ENCODE measurements at places on chromosomes 16 and 17.

DNA sequence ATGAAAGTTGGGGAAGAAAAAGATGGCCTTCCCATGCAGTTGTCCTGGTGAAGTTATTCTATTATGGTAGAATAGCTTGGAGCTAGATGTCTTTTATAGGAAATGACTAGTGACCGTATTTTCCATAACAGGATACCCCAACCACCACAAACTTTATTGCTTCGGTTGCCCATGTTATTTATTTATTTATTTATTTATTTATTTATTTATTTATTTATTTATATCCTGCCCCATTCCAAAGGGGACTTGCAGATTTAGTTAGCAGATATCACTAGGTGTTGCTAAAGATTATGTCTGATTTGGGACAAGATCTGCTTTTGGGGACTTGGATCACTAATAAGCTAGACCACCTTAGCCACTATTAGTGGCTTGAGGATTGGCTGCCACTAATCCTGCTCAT lies 68.3 kb downstream of the ARHGAP44 start:
- no peak for DNase-seq

DNA sequence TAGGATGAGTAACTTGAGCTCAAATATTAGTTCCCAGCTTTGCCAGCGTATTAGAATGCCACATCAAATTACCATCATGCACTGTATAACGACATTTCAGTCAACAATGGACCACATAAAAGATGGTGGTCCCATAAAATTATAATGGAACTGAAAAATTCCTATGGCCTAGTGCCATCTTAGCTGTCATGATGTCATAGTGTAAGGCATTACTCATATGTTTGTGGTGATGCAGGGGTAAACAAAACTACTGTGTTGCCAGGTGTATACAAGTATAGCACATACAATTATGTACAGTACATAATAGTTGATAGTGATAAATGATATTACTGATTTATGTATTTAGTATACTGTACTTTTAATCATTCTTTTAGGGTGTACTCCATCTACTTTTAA lies 54.4 kb upstream of the NETO2 start:
- no peak for DNase-seq

- DNase-seq, result no peak
Observed at GRCh38 chr16:65153365-65154105, 31.7 kb upstream of the CDH11 start.

DNA sequence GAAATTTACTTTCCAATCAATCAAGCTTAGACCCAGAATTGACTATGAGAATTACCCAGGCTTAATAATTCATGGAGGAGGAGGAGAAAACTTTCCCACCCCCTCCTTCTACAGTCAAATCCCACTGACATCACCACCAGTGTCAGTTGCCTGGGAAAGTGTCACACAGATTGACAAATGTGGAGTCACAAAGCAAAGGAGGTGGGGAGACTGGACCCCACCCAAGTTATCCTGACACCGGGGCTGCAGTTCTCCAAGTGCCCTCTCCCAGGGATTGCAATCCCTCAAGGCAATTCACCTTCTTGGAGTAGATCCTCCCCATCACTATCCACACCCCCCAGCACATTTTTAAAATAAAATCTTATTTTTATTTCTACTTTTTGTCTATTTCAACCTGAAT lies 100.2 kb upstream of the CDH11 start:
- DNase-seq, result no peak

DNA sequence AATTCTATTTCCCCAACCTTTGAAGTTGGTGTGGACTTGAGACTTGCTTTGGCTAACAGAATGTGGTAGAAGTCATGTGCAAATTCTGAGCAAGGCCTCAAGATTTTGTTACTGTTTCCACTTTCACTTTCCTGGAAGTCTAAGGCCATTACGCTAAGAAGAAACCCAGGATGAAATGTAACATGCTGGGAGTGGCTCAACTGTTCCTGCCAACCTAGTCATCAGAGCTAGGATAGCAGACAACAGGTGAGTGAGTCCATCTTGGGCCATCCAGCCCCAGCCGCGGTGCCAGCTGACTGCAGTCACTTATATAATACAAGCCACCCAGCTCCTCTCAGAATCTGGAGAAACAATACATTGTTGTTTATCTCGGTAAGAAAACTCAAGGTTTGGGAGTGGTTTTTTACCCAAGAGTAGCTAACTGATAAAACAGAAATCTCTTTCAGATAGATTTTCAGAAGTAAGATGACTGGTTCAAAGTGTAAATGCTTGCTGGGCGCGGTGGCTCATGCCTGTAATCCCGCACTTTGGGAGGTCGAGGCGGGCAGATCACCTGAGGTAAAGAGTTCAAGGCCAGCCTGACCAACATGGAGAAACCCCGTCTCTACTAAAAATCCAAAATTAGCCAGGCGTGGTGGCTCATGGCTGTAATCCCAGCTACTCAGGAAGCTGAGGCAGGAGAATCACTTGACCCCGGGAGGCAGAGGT lies 10.7 kb upstream of the STX4 start:
- DNase-seq, result no peak

DNA sequence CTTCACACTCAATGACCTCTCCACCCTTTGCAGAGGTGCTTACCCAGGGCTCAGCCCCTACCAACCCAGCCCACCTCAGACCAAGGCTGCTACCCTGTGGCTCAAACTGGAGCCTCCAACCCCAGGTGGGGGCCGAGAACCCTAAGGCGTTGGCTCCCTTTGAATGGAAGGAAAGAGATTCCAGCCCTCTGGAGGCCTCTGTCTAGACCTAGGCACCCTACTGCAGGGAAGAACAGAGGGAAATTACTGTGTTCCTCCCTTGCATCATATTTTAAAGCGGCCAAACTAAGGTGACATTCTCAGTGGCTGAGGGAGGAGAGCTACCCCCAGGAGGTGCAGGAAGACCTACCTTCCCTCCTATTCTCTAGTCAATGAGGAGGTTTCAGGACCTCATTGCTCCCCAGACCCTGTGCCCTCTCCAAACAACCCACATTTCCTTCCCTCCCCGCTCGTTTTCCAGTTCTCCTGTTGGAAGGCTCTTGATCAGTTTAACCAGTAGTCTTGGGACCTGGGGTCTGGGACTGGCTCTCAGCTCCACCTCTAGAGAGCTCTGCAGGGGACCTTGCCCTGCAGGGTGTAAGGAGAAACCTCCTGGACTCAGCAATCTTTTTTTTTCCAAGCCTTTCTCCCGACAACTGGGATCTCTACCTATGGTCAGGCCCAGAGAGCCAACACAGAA lies 5.5 kb upstream of the HOXB8 start:
- DNase-seq, result no peak

GRCh38 chr16:58332997-58333700 lies 38.3 kb upstream of the PRSS54 start:
- DNase-seq, result no peak
